ENCODE measurements at places on chromosomes 5 and 9.
A peak's percentile ranks its signal among the peaks of the same experiment; 100 is the strongest.

DNA sequence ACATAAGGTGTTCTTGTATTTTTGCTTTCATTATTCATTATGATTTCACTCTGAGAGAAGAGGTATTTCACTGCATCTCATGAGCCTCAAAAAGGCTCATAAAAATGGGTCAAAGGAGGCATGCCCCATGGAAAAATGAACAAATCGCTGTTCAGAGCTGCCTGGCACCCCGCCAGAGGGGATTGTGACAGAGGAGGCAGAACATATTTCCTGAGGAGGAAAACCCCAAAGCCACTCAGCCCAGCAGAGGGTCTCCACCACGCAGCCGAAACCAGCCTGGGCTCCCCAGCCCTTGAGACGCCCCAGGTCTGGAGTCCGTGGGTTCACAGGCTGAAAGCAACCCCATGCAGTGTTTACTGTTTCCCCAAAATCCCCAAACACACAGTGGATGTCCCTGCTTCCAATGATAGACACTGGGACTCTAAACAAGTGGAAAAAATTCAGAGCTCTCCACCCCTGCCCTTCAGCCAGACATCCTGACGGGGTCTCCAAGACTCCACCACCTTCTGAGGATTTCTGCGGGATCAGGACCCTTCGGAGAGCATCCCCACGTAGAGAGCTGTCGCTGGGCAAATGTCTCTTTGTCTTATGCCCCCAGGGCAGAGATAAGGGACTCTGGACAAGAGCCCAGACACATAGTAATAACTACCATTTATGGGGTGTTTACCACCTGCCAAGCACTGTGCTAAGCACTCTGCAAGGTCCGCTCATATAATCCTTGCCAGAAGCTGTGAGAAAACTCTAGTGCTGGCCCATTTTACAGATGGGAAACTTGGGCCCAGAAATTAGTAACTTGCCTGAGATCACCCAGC lies 122.3 kb downstream of the PAX5 start:
- no peak for DNase-seq

DNA sequence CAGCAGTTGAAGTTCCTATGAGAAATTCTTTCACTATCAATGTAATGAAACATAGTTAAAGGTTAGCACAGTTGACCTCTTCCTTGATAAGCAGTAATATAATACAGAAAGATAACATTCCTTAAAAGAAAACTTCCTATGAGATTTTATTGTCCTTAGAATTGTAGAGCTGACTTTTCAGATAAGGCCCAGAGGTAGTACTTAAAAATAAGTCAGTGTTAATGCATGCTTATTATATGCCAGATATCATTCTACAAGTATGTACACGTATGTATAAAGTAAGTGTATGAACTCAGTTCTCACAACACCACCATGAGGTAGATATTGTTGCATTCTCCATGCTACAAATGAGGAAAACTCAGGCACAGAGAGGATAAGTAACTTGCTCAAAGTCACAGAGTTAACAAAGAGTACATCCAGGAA lies 15.3 kb downstream of the AP3S1 start:
- DNase-seq = no peak

GRCh38 chr5:54062958-54063357 lies 247.4 kb downstream of the ARL15 start:
- DNase-seq = no peak

- no peak for DNase-seq
These were observed 248.4 kb downstream of the TLR4 start for GRCh38 chr9:117952581-117952980.

DNA sequence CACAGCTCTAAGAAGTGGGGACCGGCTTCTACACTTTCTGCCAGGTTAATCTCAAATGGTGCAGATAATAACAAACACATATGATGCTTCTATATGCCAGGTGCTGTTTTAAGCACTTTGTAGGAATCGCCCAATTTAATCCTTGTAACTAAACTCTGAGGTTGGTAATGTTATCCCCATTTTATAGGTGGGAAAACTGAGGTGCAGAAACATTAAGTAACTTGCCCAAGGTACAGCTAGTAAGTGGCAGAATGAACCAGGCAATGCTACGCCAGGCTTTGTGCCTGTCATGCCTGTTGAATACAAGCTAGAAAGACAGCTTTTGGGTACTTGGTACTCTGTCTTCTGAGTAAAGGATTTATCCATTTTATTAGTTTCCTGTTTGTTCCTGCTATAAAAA lies 19.7 kb downstream of the IQGAP2 start:
- no peak for DNase-seq

DNA sequence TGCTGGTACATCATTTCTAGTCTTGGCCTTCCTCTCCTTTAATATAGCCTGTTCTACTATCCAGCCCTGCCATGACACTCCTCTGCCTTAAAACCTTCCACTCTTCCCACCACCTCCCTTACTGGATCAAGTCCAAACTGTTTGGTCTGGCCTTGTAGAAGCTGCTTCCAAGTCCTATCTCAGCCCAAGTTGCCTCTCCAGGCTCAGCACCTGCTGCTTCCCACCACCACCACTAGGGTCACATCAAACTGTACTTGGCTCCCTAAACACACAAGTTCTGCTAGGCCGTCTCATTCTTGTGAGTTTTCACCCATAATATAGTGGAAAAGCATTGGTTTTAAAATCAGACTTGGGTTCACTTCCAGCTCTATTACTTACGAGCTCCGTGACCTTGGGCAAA lies 1.4 kb downstream of the NDUFA8 start:
- peak; percentile 40 for DNase-seq

- DNase-seq = no peak
These were observed 103.5 kb downstream of the DAPK1 start for GRCh38 chr9:87601176-87601575.

DNA sequence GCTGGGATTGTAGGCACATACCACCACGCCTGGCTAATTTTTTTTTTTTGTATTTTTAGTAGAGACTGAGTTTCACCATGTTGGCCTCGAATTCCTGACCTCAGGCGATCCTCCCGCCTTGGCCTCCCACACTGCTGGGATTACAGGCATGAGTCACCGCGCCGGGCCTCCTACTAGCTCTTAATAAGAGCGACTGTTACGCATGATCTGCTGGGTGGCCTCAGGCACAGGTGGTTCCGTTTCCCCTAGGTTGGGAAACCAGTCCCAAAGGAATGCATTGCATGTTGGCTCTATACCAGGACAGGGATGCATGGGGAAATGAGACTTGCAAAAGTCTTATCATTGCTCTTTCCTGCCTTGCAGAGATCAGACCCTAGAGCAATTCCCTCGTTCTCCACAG lies 184.7 kb upstream of the PPP1R26 start:
- no peak for DNase-seq

DNA sequence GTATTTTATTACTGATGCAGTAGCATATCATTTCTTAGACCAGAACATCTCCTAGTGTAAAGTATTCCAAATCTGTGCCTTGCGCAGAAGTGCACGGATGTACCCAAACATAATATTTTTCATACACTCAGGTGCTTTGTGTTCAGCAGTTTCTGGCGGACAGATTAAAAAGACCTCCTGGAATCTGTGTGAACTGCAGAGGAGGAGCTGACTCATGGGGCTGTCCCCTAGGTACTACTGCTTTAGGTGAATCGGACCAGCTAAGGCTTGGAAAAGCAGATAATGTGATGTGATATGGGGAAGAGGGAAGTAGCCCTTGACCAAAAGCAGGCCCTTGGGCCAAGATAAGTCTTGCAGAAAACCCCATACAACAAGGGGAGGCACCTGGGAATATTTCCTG lies 310.1 kb downstream of the PLK2 start:
- no peak for DNase-seq

GRCh38 chr5:175517824-175518450 lies 39.6 kb downstream of the SFXN1 start:
- peak; percentile 42 for DNase-seq

DNA sequence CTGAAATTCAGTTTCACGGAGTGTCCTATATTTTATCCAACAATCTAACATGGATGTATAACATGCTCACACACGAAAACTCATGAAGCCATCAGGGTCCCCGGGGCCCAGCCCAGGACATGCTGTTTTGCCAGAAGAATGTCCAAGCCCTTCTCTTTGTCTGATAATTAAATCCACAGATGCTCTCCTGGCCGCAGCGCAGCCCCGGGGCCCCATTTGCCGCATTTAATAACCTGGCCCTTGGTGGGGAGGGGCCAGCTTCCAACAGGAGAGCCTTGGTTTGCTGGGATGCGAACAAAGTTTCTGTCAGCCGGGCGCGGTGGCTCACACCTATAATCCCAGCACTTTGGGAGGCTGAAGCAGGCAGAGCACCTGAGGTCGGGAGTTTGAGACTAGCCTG lies 30.0 kb downstream of the PLPP7 start:
- no peak for DNase-seq

DNA sequence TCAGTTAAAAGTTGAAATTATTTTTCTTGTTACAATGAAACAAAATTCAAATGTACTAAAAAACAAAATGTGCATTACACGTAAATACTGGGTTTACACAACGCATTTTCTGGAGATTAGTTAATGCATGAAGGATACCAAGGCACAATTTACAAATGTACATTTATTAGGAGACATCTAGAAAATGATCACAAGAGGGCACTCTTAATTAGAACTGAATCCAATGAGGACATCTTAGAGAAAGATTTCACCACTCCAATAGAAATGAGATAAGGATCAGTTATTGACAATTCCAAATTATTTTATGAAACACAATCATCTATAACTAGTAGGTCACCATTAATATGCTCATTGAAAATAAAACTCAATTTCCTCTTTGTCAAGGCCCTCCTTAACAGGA lies 36.6 kb upstream of the CDH12 start:
- no peak for DNase-seq

DNA sequence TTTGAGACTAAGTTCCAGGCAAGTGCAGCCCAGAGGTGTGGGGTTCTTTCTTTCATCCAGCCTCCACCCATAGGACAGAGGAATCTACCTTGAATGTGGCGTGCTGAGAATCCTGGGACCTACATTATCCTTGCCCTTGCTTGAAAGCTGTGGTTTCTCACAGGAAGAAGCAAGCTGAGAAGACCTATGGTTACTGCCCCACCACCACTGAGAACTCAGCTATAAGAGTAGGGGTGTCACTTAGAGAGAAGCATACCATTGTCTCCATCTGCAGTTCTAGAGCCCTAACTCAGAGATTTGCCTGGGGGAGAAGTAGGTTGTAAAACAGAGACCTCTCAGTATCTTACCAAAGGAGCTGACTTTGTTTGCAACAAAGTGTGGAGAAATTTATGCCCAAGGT lies 72.4 kb downstream of the SV2C start:
- DNase-seq = no peak

GRCh38 chr5:172688349-172689217 lies 47.5 kb downstream of the NEURL1B start:
- no peak for DNase-seq

GRCh38 chr9:32414856-32415255 lies 30.4 kb downstream of the ACO1 start:
- no peak for DNase-seq

- DNase-seq = no peak
These were observed 23.1 kb upstream of the PLPP6 start for GRCh38 chr9:4638968-4639367.

GRCh38 chr5:88671505-88672499 lies 211.2 kb downstream of the MEF2C start:
- no peak for DNase-seq

GRCh38 chr9:14209399-14210345 lies 104.3 kb downstream of the NFIB start:
- DNase-seq = no peak

DNA sequence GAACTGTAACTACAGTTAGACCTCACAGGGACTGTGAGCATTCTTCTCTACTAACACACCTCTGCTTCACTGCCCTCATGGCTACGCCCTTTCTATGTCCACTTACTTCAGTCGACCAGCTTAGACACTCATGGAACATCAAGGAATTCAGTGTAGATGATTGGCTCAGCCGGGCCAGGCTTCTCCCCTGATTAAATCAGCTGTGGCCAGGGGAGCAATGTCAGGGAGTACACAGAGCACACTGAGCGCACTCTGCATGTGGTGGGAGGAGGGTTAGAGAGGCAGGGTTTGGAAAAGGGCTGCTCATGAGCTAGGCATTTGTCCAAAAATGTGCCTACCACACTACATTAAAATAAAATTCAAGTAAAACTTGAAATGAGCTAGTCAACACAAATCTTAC lies 400.5 kb downstream of the ARRDC3 start:
- DNase-seq = no peak

DNA sequence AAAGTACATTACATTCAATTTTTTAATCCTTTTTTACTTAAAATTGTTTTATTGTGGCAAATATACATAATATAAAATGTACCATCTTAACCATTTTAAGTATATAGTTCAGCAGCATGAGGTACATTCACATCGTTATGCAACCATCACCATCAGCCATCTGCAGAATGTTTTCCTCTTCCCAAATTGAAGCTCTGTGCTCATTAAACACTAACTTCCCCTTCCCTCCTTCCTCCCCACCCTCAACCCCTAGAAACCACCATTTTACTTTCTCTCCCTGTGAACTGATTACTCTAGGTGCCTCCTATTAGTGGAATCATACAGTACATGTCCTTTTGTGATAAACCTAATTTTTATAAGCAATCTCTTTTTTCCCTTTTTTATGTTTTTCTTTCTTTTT lies 15.6 kb downstream of the TEX53 start:
- no peak for DNase-seq

GRCh38 chr9:130461218-130461630 lies 16.5 kb downstream of the ASS1 start:
- DNase-seq = peak; percentile 61

DNA sequence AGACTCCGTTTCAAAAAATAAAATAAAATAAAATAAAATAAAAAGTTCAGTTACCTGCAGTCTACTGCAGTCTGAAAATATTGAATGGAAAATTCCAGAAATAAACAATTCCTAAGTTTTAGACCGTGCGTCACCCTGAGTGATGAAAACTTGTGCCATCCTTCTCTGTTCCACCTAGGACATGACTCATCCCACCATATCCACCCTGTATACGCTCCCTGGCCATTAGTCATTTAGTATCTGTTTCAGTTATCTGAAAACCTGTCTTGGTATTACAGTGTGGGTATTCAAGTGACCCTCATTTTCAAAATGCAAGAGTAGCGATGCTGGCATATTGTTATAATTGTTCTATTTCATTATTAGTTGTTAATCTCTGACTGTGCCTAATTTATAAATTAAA lies 51.8 kb upstream of the TEX48 start:
- DNase-seq = no peak

GRCh38 chr5:179422908-179423481 lies 77.7 kb upstream of the ADAMTS2 start:
- DNase-seq = no peak

DNA sequence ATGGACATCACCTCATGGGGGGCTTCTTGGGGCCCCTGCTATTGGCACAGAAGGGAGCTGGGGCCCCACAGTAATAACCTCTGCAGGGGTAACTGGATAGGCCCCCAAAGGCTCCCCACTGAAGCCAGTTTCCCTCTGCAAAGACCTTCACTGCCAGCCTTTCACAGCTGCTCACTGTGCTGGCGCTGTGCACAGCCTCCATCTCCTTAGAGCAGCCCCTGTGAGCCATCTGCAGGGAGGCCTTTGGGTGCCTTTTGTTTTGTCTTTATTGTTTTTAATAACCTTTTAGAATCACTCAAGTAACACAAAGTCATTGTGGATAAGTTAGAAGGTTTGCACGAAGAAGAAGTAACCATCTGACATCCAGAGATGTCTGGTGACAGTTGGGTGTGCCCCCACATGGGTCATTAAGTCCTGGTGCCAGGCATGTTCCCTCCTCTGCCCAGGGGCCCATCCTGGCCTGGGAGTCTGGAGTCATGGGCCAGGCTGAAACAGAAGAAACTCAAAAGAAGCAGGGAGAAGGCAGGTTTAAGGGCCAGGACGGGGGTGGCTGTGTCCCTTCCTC lies 42.7 kb downstream of the NCS1 start:
- DNase-seq = no peak

GRCh38 chr5:166938071-166938470 lies 1353.4 kb upstream of the WWC1 start:
- no peak for DNase-seq

GRCh38 chr9:3825721-3826120 lies 299.9 kb upstream of the RFX3 start:
- DNase-seq = no peak
